ENCODE measurements at places on chromosomes 7 and 10. TPM values are rescaled to one million over a fixed set of nuclear protein-coding genes. Genes with fewer than 3 reads are reported as not detected.
A peak's percentile ranks its signal among the peaks of the same experiment; 100 is the strongest.

The NPSR1 gene
- polyA plus RNA-seq, result not detected

The PPIF gene
- polyA plus RNA-seq, result 7.9 TPM

GRCh38 chr7:138195151-138195571 lies 118.9 kb downstream of the AKR1D1 start:
- no peak for DNase-seq

The CPEB3 gene
- polyA plus RNA-seq, result 1.2 TPM

The CALHM3 gene
- polyA plus RNA-seq, result not detected

DNA sequence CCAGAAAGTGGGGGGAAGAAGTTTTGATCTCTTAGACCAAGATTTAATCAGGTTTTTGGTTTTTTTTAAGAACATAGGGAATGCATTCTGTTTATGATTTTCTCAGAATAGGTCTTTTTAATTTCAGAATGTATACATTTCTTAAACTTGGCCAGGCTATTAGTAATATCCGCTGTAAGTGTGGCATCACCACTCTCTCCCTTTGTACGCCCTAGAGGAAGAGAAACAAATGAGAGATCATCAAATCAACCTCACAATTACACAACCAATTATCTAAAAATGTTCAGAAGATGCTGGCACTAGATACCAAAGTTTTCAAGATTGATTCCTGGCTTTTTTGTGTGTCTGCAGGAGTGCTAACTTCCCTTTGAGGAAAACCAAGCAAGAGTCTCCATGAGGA lies 70.0 kb downstream of the KLF6 start:
- DNase-seq, result no peak

The ST8SIA6 gene
- 2.4 TPM for polyA plus RNA-seq

- peak; percentile 33 for DNase-seq
Observed at GRCh38 chr10:80530816-80531215, 6.9 kb upstream of the SH2D4B start.

The FKBP6 gene
- polyA plus RNA-seq, result not detected

- DNase-seq, result no peak
Observed at GRCh38 chr10:131272897-131273451, 38.5 kb downstream of the TCERG1L start.

GRCh38 chr10:58385784-58386112 lies 538 bp downstream of the TFAM start:
- no peak for DNase-seq

The NIPSNAP2 gene
- 40.3 TPM for polyA plus RNA-seq

GRCh38 chr10:71509444-71509843 lies 112.7 kb downstream of the CDH23 start:
- DNase-seq, result no peak

The HUS1 gene
- 26.9 TPM for polyA plus RNA-seq

GRCh38 chr10:50349554-50349953 lies 98.2 kb upstream of the ASAH2 start:
- DNase-seq, result no peak

- no peak for DNase-seq
Observed at GRCh38 chr7:90896458-90896857, 300.3 kb downstream of the CDK14 start.

GRCh38 chr10:124539935-124540641 lies 78.5 kb downstream of the LHPP start:
- peak; percentile 63 for DNase-seq

- no peak for DNase-seq
Observed at GRCh38 chr10:51103554-51104217, 29.4 kb downstream of the PRKG1 start.

The CNNM2 gene
- 4.4 TPM for polyA plus RNA-seq

GRCh38 chr7:121180436-121181063 lies 148.2 kb upstream of the WNT16 start:
- no peak for DNase-seq

The NPY4R gene
- polyA plus RNA-seq, result not detected

- DNase-seq, result no peak
Observed at GRCh38 chr10:125979976-125980375, 83.6 kb downstream of the FANK1 start.

DNA sequence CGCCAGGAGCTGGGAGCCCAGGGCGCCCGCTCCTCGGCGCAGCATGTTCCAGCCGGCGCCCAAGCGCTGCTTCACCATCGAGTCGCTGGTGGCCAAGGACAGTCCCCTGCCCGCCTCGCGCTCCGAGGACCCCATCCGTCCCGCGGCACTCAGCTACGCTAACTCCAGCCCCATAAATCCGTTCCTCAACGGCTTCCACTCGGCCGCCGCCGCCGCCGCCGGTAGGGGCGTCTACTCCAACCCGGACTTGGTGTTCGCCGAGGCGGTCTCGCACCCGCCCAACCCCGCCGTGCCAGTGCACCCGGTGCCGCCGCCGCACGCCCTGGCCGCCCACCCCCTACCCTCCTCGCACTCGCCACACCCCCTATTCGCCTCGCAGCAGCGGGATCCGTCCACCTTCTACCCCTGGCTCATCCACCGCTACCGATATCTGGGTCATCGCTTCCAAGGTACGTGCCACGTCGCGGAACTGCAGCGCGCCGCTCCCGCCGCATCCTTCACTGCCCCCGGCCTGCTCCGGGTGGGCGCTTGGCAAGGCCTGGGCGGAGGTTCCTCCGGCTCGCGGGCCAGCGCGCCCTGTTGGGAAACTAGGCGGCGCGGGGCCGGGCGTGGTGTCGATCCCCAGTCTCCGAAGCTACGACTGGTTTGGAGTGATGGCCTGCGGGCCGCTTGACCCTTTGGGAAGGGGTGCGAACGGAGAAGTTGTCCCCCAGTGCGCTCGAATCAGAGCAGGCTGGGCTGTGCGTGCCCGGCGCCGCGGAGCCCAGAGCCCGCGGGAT lies 868 bp downstream of the EMX2 start:
- DNase-seq, result no peak

GRCh38 chr10:81865581-81865980 lies 9.4 kb upstream of the NRG3 start:
- DNase-seq, result no peak

The PIP gene
- polyA plus RNA-seq, result not detected

The CAV1 gene
- not detected for polyA plus RNA-seq

DNA sequence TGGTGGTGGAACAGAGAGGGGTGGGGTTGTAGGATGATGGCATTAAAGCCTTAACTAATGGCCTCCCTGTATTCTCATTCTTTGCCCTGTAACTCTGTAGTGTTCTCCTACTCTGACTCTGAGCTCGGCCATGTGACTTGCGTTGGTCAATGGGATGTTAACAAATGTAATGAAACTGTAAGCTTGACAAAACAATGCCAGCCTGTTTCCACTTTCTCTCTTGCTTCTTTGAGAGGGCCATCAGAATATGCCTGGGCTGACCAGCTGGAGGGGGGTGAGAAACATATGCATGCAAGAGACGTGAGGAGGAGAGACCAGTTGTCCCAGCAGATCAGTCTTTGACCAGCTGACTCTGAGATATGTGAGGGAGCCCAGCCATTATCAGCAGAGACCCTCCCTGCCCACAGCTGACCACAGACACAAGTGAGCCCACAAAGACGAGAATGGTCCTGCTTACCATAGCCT lies 100.6 kb downstream of the ICA1 start:
- DNase-seq, result no peak

GRCh38 chr10:60073781-60074656 lies 167.7 kb upstream of the CCDC6 start:
- no peak for DNase-seq

The PSTK gene
- 11.0 TPM for polyA plus RNA-seq

GRCh38 chr10:11909618-11910017 lies 86.5 kb downstream of the PROSER2 start:
- no peak for DNase-seq

The JCAD gene
- polyA plus RNA-seq, result not detected

DNA sequence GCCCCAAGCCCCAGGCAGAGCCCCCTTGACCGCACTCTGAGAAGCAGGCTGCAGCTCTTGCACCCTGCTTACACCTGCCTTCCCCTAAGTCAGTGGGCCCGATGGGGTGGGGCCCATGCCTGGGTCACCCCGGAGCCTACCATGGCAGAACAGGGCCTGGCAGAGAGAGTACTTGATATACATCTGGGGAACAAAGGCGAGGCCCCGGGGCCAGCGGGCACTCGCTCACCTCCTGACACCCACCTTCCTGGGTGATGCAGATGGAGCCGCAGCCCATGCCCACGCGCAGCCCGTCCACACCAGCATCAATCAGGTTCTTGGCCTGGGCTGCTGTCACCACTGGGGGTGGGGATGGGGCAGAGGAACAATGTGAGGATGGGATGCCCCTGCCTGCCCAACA lies 13.4 kb downstream of the IMPDH1 start:
- DNase-seq, result no peak

The BMPER gene
- not detected for polyA plus RNA-seq

DNA sequence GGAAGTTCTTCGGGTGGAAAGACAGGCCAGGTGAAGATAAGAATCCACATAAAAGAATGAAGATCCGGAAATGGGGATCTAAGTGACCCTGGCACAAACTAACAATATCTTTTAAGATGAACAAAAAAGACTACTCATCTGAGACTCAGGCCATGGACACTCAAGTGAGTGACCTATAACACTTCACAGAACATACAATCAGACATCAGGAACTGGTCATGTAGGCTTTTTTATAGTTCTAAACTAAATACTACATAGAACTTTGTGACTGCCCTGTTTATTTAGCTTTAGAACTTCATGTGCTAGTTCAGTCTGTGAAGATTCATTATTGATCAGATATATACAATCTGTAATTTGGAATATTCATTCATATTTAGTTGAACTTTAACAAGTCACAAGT lies 52.8 kb downstream of the MMRN2 start:
- no peak for DNase-seq

DNA sequence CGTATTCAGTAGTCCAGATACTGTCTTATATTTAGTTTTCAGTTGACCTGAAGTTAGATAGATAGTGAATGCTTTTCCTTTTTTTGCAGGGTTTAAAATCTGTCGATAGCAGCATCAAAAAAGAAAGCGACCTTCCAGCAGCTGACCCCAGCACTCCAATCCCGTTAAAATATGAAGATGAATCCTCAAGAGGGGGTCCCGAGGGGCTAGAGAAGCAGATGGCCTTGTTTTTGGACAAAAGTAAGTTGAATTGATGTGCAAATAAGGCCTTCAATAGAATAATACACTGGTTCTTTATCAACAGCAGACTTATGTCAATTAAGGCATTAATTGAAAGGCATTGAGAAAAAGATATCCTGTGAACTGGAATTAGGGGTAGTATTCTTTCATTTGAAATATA lies 18.7 kb downstream of the EDRF1 start:
- no peak for DNase-seq

The OR6B1 gene
- not detected for polyA plus RNA-seq

DNA sequence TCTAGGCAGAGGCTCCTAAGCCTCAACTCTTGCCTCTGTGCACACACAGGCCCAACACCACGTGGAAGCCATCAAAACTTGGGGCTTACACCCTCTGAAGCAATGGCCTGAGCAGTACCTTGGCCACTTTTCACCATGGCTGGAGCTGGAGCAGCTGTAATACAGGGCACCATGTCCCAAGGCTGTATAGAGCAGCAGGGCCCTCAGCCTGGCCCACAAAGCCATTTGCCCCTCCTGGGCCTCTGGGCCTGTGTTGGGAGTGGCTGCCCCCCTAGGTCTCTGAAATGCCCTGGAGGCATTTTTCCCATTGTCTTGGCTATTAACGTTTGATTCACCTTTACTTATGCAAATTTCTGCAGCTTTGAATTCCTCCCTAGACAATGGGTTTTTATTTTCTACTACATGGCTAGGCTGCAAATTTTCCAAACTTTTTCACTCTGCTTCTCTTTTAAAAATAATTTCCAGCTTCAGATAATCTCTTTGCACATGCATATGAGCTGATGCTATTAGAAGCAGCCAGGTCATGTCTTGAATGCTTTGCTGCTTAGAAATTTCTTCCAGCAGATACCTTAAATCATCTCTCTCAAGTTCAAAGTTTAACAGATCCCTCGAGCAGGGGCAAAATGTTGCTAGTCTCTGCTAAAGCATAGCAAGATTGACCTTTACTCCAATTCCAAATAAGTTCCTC lies 5.7 kb upstream of the CCDC201 start:
- no peak for DNase-seq

The FXYD4 gene
- not detected for polyA plus RNA-seq

DNA sequence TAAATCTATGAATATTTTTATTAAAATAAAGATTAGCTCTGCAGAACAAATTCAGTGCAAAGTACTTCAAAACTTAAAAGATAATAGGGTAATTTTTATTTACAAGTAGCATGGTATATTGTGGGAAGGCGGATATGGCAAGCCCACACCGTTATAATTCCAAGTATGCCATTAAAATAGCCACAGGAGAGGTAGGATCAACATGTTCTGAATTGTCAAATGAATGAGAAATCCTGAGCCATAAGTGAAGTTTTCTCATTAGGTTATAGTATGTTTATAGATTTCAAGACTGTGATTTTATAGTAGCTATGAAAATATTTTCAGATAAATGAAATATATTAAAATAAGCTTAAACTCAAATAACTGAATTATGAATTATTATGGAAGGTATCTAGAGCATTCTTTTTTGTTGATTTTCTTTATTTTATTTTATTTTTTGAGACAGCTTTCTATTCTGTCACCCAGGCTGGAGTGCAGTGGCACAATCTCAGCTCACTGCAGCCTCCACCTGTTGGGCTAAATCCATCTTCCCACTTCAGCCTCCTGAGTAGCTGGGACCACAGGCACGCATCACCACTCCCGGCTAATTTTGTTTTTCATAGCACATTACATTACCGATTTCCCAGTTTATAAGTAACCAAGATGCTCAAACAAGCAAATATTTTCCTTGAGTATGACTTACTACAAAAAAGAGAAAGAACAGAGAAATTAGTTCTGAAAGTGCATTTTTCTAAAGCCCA lies 956.6 kb downstream of the GATA3 start:
- DNase-seq, result no peak

The DYDC2 gene
- polyA plus RNA-seq, result not detected

DNA sequence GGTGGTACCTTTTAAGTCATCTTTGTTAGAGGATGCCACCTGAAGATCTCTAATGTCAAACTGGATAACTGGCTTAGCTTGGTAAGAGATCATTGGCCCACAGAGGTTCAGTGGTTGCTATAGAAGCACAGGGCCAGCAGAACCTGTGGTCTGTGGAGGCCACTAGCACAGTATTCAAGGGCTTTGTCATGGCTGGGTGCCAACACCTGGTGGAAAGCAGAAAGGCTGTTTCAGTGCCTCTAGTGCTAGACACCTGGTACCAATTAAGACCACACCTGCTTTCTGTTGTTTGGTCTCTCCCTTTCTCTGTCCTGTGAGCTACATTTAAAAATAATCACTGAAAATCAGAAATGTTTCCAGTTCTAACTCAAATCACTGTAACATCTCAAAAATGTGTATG lies 10.0 kb upstream of the PCGF5 start:
- no peak for DNase-seq

The CALML5 gene
- polyA plus RNA-seq, result not detected

Data from naive thymus-derived CD8-positive, alpha-beta T cell (primary cell).